ENCODE measurements at places on chromosomes 6 and 20.
A peak's percentile ranks its signal among the peaks of the same experiment; 100 is the strongest.

DNA sequence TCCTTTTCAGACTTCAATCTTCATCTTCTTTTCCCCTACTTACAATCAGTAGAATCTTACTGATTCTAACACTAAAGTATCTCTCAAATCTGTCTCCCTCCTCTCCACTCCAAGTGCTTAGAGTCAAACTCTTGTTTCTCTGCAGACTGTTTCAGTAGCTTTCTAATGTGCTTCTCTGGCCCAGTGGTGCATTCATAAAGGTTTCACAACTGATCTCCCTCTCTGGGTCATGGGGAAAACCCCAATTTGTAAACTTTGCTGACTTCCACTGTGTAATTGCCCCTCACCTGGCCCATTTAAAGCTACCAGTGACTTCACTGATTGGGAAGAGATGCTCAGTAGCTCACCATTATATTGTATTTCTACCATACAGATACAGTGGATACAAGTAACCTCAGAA lies 183.6 kb downstream of the FAXC start:
- DNase-seq, result no peak

DNA sequence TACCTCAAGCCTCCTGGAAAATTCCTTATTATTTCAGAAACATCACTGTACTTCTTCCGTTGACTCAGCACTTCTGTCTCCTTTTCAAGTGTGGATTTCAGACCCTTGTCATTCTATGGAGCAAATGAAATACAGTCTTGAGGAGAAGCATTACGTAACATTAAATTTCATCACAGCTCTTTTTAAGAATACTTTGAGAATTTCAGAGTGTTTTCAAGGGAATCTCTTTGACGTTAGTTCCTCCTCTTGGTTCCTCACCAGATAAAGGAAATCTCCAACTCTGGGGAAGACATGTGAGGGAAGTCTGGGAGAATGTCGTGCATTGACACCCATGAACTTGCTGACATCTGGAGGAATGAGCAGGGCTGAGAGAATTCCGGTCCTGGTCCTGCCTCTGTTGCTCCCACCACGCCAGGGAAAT lies 32.3 kb downstream of the UST start:
- no peak for DNase-seq

- no peak for DNase-seq
Observed at GRCh38 chr6:47165918-47166317, 123.8 kb upstream of the ADGRF1 start.

- DNase-seq, result peak; percentile 10
Observed at GRCh38 chr6:134111062-134111677, 58.7 kb upstream of the SLC2A12 start.

DNA sequence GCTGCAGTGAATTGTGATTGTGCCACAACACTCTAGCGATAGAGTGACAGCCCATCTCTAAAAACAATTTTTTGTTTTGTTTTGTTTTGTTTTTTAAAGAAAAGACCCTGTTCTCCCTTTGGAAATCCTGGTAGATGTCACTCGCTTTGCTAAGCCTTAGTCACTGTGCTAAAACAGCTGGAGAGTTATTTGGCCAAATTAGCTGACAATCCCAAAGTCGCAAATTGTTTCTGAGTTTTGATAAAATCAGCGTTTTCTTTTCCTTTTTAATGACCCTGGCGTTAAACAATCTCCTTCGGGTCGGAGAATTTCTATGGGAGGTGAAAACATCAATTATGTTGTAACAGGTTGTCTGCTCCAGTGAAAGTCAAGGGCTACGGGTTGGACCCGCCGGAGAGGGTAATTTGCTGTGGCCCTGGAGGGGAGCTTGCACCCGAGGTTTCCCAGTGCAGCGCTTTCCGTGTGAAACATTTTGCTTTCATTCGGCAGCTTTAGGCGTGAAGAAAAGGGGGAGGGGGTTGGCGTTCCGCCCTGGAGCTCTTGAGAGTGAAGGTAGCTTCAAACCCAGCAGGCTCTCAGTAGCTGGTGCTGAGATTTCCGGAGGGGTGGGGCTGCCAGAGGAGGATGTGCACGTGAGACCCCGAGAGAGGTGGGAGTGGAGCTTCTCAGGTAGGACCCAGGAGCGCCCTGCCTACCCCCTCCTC lies 296.6 kb downstream of the PHACTR1 start:
- DNase-seq, result no peak

- DNase-seq, result no peak
Observed at GRCh38 chr20:12614764-12615163, 394.0 kb upstream of the SPTLC3 start.

GRCh38 chr6:161246725-161247124 lies 27.1 kb downstream of the AGPAT4 start:
- no peak for DNase-seq

- DNase-seq, result no peak
Observed at GRCh38 chr6:9914951-9915350, 499.9 kb downstream of the TFAP2A start.

DNA sequence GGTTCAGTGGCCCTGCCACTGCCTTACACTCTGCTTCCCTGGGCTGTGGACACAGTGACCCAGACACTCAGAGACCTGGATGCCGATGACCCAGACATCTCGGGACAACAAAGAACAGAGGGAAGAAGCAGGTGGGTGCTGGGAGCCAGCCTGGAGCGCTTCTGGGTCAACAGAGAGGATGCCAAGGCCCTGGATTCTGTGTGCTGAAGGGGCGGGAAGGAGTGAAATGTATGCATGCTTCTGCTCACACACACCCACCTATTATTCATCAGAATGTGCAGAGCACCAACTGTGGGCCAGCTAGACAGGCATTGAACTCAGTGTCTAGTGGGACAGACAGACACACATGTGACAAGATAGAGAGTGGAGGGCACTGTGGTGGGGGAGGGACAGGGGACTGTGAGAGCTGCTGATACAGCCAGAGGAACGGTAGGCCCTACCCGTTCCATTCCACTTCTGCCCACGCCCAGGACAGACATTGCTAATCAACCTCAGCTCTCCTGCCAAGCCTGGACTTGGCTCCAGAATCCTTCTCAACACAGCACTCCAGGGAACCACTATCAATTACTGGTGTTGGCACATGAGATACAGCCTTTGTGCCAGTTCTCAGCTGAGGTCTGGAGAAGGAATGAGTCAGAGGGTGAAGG lies 20.2 kb downstream of the KCNK15 start:
- no peak for DNase-seq

DNA sequence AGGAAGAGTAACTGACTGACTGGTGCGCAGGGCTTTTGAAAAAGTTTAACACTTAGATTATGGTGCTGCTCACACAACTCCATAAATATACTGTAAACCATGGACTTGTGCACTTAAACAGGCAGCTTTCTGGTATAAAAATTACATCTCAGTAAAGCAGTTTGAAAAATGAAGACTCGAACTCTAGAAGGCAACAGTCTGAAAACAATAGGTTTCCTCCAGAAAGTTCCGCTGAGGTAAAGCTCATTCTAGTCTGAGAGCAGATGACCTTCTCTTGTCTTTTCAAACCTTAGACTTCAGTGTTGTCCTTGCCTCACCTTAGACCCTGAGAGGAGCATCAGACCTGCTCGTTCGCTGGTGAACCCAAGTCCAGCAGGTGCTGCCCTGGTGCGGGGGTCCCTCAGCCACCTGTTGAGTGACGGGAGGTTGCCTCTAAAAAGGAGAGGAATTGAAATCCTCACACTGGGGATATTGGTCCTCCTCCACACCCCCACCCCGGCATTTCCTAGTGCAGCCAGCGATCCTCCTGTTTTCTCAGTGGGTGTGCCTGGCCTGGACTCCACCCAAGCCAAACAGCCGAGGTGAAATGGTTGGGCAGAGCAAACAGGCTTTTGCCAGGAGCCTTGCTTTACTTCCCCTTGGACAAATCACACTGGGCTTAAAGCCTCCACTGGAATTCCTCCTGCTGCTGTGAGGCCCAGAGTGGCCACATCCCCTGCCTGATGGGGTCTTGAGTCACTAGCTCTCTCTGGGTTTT lies 14.7 kb upstream of the PYGB start:
- no peak for DNase-seq

- no peak for DNase-seq
Observed at GRCh38 chr6:106070636-106071035, 15.5 kb upstream of the PRDM1 start.

GRCh38 chr20:10322073-10323012 lies 103.7 kb downstream of the SNAP25 start:
- DNase-seq, result no peak

GRCh38 chr6:125612345-125612846 lies 137.0 kb upstream of the HEY2 start:
- DNase-seq, result no peak

- DNase-seq, result no peak
Observed at GRCh38 chr6:39821046-39821740, 29.0 kb downstream of the DAAM2 start.

DNA sequence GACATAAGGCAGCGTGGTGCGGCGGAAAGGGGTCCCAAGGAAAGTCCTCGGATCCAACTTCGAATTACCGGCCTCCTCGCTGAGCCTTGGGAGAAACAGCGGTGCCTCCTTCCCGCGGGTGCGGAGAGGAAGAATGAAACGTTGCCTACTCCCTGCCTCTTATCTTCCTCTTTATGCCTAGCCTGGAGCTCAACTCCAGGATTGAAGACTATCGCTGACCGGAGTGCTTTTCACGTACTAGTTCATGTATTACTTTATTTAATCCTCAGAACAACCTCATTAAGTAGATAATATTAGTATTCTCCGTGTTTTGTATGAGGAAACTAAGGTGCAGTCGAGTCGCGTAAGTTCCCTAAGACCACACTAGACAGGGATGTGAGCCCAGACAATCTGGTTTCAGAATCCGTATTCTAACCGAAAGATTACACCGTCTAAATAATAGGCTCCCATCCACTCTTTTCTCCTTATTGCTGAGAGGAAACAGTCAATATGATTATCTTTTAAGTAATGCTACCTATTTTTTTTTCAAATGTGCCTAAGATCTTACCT lies 793 bp upstream of the PDSS2 start:
- no peak for DNase-seq

DNA sequence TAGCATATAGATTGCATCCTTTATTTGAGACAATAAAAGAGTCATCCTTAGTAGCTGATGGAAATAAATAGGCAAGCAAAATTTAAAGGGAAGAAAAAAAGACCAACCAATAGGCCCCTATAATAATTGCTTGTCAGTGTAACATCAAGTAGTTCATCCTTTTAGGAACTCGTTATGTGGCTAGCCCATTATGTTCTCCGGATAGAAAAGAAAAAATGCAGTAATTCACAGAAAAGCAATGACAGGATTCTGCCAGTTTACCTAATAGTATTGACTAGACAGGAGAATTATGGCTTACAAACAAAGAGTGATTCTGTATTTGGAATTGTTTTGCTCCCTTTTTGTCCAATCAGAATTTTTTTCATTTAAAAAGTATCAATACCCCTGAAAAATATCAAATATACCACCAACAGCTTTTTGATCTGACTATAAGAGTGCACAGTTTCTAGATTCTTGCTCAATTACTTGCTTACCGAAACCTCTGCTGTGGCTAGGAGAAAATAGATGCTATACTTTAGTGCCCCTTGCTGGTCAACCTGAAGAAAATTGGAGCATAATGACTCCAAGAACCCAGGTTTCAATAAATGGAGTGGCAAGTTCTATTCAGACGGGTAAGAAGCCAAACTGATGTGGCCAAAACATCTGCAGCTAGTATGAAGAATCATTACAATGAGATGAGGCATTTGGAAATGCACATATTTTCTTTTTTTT lies 91.5 kb upstream of the SASH1 start:
- DNase-seq, result no peak

- no peak for DNase-seq
Observed at GRCh38 chr20:14414560-14414959, 77.1 kb upstream of the FLRT3 start.

Data from stimulated activated CD8-positive, alpha-beta memory T cell treated with anti-CD3 and anti-CD28 coated beads, Interleukin-7, amount 100 ng/mL, for 4 hours (primary cell).